Sciatic nerve (tissue), 2 donors: ENCODE measurements at places on chromosomes 2 and 18.

DNA sequence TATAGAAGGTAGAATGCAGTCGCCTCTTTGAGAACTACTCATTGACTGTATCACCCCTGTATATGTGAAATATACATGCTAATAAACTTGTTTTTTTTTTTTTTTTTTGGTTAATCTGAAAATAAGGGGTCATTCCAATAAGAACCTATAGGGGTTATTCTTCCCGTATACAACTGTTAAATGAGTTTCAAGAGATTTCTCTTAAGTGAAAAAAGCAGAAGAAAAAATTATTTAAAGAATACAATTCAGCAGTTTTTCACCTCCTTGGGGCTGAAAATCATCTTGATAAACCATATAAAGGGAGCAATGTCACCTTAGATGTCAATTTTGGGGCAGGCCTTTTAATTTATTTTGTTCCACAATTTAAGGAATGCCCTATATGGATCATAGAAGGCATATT, 66.5 kb downstream of the SEPTIN10 start:
- DNase-seq = no peak

DNA sequence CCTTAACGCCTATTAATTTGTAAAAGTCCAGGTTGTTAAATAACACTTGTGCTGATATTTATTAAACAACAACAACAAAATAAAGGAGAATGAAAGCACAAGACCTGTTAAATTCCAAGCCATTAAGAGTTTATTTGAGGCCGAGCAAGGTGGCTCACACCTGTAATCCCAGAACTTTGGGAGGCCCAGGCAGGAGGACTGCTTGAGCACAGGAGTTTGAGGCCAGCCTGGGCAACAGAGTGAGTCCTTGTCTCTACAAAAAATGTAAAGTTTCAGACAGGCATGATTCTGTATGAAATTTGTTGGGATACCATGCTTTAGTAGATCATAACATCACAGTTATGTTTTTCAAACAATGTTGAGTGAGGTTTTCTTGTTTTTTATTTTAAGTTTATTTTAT, 17.1 kb downstream of the PELI1 start:
- DNase-seq = no peak

DNA sequence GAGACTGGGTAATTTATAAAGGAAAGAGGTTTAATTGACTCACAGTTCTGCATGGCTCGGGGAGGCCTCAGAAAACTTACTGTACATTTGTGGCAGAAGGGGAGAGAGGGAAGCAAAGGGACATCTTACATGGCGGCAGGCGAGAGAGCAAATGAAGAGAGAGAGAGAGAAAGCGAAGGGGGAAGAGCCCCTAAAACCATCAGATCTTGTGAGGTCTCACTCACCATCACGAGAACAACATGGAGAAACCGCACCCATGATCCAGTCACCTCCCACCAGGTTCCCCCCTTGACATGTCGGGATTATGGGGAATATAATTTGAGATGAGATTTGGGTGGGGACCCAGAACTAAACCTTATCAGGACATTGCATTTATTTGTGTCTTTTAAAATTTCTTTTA, 75.9 kb downstream of the ACSL3 start:
- DNase-seq = no peak

DNA sequence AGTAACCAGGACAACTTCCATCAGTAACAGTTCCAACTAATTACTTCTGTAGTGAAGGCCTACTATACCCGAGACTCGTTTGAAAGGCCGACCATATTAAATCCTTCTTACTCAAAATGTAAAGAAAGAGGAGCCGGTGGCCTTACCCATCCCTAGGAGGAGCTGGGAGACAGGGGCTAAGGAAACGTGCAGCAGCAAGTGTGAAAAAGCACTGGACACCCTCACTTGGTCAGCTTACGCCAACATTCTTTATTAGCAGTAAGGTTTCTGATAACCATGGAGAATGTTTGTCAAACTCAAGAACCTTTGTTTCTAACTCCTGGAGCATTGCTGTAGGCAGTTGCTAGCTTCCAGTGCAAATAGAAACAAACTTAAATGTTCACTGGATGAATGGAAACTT, 26.7 kb upstream of the VWA3B start:
- DNase-seq = no peak

GRCh38 chr2:219210196-219210885, 3.8 kb downstream of the ZFAND2B start:
- DNase-seq = no peak

DNA sequence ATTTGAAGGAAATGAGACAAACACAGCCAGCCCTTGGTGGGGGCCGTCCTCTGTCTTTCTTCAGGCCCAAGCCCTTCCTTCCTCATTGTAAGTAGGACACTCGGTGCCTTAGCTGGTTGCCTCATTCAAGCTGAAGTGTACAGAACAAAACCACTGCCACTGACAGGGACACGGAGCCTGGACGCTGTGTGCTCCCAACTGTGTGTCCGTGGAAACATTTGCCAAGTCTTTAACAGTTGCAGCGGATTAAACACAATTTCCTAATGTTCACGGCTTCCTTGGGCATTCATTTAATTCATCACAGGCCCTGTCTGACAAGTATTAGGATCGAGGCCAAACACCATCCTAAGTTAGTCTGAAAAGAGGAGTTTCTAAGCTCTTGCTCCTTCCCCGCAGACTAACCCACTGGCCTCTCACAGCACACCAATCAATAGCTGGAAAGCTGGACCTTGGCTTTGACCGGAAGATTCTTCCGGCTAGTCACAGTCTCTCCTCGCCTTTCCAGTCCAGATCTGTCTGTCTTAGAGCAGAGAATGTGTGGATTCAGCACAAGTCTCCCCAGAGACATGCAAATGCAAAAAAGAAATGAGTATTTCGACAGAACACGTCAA, 68.7 kb upstream of the ACSL3 start:
- DNase-seq = no peak

- DNase-seq = no peak
Observed at GRCh38 chr2:173934895-173935294, 30.3 kb downstream of the SP3 start.

DNA sequence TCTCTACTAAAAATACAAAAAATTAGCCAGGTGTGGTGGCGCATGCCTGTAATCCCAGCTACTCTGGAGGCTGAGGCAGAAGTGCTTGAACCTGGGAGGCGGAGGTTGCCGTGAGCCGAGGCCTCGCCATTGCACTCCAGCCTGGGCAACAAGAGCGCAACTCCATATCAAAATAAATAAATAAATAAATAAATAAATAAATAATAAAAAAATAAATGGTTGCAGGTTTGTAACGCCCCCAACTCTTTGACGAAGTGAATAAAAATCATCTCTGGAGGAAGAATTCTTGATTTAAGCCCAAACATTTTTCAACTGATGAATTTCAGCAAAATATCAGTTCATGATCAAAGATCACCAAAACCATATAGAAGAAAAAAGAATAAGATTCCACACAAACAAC, 13.3 kb upstream of the CNRIP1 start:
- no peak for DNase-seq

DNA sequence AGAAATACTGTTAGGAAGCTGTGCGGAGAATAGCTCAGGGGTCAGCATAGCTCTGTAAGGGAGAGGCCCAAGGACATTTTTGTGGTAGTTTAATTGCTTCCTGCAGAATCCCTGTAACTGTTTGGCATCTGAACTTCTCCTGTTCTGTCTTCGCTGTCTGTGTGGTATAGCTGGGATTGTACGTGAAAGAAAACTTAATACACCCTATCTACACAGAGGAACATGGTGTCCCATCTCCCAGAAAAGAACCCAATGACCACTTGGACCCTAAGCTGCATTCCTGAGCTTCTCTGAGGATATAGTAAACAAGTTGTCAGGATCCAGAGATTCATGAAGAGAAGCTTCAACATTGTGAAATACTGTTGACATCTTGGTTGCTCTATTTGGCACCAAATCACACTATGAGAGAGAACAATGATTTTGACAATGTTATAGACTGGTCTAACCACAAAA, 81.3 kb downstream of the CDC42EP3 start:
- no peak for DNase-seq

DNA sequence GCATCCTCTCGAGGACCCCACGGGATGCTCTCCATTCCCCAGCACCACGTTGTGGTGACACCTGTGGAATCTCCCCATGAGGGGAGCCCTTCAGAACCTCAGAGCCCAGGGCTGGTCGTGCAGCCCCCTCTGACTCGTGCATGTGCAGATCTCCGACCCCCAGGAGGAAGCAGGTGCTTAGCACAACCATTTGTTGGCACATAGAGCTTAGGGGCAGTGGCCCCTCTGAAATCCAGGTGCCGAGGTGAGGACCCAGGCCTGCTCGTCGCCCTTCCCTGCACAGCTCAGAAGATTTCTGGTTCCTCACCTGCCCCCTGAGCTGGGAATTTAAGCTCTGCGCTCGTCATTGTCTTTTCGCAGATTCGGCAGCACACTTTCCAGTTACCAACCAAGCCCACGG, 1.3 kb upstream of the OTOS start:
- DNase-seq = peak; percentile 38

GRCh38 chr2:220670511-220670910, 901.6 kb downstream of the EPHA4 start:
- DNase-seq = no peak

DNA sequence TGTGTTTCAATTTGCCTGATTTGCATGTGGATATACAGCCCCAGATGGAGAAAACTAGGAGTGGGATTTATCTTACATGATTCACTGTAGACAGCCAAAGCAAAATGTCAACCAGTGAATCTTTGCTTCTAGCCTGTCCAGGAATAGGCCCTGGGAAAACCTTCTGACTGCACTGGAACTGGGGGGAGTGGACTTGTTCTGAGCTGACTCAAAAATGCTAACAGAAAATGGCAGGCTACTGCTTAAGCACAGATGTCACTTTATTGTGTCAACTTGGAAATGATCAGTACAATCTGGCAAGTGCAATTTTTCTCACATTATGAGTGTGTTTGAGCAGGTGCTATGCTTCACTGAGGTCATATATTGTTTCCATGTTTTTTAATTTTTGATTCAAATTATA, 593.7 kb downstream of the NRXN1 start:
- no peak for DNase-seq

- no peak for DNase-seq
Observed at GRCh38 chr2:9655441-9656269, 24.9 kb upstream of the YWHAQ start.
